ENCODE measurements at places on chromosomes 2 and 18. TPM values are rescaled to one million over a fixed set of nuclear protein-coding genes. Genes with fewer than 3 reads are reported as not detected.
A peak's percentile ranks its signal among the peaks of the same experiment; 100 is the strongest.

- no peak overlapping the region for H3K4me3 ChIP-seq
- H3K27ac ChIP-seq, result no peak overlapping the region
- H3K4me1 ChIP-seq, result no peaks in the 10 kb centered on the region
- no peak for DNase-seq
- no peaks in the 10 kb centered on the region for H3K36me3 ChIP-seq
These were observed 111.8 kb upstream of the DCC start for GRCh38 chr18:52228166-52228565.

TNFRSF11A gene
- polyA plus RNA-seq, result 0.09 TPM

DNA sequence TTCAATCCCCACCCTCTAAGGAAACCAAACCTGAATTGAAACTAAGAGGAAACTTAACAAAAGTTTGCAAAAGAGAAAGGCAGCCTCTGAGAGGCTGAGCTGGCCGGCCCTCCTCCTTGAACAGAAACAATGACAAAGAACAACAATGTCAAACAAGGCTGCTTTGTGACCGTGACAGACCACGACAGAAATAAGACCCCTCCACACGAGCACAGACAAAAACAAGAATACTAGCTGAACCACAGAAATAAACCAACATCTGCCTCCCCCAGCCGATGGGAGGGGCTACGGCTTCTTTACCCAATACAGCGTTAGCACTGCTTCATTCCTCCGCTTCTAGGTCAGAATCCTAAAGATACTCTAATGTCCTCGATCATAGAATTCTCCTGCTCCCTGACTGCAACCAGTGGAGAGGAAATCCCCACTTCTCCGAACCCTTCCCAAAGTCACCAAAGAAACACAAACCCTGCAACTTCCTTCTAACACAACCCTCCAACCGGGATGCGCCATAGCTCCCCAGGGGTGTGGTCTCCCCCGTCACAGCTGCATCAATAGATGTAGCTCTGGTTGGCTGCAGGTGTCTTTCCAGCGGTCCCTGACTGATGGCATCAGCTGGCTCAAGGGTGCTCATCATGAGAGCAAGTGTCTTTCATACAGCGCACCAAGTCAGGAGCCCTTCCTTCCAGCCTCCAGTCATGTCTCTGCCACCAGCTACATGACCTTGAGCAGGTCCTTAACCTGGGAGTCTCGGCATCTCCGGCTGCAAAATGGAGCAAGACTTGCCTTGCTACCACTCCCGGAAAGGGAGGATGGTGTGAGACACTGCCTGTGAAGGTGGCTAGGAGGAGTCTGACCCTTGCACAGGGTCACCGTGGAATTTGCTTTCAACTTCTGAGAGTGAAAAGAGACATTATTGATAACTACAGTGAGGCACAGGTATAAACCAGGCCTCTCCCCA is 198.6 kb downstream of the HAUS1 start:
- H3K4me1 ChIP-seq, result no peaks in the 10 kb centered on the region
- H3K27me3 ChIP-seq, result peaks cover 9% of the 10 kb centered on the region
- H3K4me3 ChIP-seq, result no peak overlapping the region
- H3K36me3 ChIP-seq, result no peaks in the 10 kb centered on the region

DNA sequence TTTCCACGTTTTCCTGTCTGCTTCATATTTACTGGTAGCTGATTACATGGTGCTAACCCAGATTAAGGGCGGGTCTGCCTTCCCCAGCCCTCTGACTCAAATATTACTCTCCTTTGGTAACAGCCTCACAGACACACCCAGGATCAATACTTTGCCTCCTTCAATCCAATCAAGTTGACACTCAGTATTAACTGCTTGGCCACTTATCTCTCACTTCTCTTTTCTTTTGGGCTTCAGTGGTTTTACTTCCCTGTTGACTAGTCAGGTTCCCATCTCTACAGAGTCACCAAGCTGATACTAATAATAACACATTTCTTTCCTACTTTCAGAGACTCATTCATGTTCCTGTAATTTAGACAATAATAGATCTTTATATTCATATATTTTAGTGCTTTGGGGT is 302.2 kb upstream of the MAP2 start:
- H3K4me3 ChIP-seq, result no peak overlapping the region
- no peak overlapping the region for H3K27ac ChIP-seq
- DNase-seq, result no peak
- no peaks in the 10 kb centered on the region for H3K27me3 ChIP-seq
- no peaks in the 10 kb centered on the region for H3K4me1 ChIP-seq

APOB gene
- not detected for polyA plus RNA-seq

DNA sequence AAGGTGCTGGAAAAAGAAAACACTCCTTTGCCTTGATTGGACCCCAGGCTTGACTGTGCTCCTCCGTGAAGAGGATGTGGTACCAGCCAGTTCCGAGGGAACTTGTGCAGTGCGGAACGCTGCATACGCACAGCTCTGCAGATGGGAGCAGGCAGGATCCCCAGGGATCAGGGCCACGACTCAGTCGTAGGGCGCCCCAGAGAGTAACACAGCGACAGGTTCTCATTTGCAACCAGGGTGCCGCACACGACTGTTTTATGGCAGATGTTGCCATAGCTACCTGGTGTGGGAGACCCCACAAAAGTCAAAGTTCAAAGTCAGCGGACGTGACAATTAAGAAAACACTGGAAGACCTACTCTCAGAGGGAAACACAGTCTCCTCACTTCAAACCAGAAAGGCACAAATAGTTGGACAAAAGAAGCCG is 779 bp downstream of the MALL start:
- H3K36me3 ChIP-seq, result no peaks in the 10 kb centered on the region
- H3K4me3 ChIP-seq, result no peak overlapping the region
- peaks cover 12% of the 10 kb centered on the region for H3K27me3 ChIP-seq
- H3K4me1 ChIP-seq, result no peaks in the 10 kb centered on the region
- DNase-seq, result no peak

CD8B2 gene
- polyA plus RNA-seq, result not detected

CFAP65 gene
- polyA plus RNA-seq, result not detected

PGAP1 gene
- 1.9 TPM for polyA plus RNA-seq

DNA sequence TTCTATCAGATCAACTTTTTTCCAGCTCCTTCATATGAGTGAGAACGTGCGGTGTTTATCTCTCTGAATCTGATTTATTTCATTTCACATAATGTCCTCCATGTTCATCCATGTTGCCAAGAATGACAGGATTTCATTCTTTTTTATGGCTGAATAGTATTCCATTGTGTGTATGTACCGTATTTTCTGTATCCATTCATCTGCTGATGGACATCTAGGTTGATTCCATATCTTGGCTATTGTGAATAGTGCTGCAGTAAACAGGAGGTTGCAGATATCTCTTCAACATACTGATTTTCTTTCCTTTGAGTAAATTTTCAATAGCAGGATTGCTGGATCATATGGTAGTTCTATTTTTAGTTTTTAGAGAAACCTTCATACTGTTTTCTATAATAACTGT is 388.5 kb downstream of the DCDC2C start:
- no peaks in the 10 kb centered on the region for H3K36me3 ChIP-seq
- no peaks in the 10 kb centered on the region for H3K4me1 ChIP-seq
- no peak overlapping the region for H3K27ac ChIP-seq

ASNSD1 gene
- polyA plus RNA-seq, result 29.1 TPM

SERPINB3 gene
- not detected for polyA plus RNA-seq

- no peaks in the 10 kb centered on the region for H3K27me3 ChIP-seq
- H3K4me3 ChIP-seq, result no peak overlapping the region
- no peak overlapping the region for H3K27ac ChIP-seq
- no peaks in the 10 kb centered on the region for H3K36me3 ChIP-seq
- H3K4me1 ChIP-seq, result no peaks in the 10 kb centered on the region
- DNase-seq, result no peak
These were observed 395.4 kb upstream of the ATP5MC3 start for GRCh38 chr2:175576875-175577274.

GRCh38 chr2:216696751-216697560 is 1.6 kb upstream of the IGFBP5 start:
- H3K36me3 ChIP-seq, result peaks cover 21% of the 10 kb centered on the region
- peak; percentile 71 for DNase-seq
- peaks cover 26% of the 10 kb centered on the region for H3K4me1 ChIP-seq
- H3K27ac ChIP-seq, result peak overlapping the region; percentile 94
- no peak overlapping the region for H3K4me3 ChIP-seq

DNA sequence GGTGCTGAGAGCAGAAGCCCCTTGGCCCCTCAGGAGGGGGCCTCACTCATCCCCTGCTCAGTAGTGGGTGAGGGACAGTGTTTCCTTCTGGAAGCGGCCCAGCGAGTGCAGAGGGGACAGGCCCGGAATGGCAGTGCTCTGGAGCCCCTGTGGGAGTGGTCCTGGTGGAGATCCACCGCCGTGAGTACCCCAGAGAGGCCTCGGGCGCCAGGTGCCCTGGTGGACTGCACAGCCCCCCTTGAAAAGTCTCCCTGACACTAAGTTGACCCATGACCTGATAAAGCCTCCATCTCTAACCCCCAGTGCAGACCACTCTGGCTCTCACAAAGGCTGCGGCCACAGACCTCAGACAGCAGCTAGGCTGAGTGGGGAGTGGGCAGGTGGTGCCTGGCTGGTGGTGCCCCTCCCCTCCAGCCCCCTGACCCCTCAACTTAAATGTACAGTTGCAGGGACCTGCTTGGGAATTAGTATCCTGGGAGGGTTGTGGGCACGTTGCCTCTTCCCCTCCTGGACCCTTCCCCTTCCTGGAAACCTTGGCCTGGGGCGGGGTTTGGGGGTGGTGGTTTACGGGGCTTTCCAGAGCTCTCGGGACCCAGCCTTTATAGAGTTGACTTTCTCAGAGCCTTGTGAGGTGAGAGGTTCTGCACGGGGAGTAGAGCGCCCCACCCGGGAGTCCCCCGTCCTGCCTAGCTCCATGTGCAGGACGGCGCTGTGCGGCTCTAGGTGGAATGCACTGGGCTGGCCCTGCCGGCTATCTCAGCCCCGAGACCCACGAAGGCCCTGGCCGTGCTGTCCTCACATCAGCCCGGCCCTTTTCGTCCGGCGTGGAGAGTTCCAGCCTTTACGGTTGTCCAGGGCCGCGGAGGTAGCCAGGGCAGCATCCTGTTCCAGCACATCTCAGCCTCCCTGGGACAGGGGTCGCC is 62.7 kb downstream of the RTP5 start:
- no peak overlapping the region for H3K27ac ChIP-seq
- peaks cover 4% of the 10 kb centered on the region for H3K4me1 ChIP-seq
- no peak overlapping the region for H3K4me3 ChIP-seq
- H3K36me3 ChIP-seq, result no peaks in the 10 kb centered on the region

DNA sequence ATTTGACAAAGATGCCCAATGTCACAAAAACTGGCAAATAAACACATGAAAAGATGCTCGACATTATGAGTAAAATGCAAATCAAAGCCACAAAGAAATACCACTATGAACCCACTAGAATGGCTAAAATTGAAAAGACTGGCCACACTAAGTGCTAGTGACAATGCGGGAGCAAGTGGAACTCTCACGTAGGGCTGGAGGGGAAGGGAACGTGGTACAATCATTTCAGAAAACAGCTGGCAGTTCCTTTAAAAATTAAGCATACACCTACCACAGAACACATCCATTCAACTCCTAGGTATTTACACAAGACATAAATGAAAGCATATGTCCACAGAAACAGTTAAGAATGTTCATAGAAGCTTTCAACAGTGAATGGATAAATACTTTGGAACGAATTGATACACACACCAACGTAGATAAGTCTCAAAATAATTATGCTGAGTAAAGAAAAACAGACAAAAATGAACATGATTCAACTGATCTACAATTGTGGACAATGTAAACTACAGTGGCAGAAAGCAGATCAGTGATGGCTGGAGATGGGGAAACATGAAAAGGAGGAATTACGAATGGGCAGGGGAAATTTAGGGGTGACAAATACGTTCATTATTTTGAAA is 71.7 kb downstream of the MYOM1 start:
- H3K4me1 ChIP-seq, result no peaks in the 10 kb centered on the region
- H3K36me3 ChIP-seq, result no peaks in the 10 kb centered on the region
- no peaks in the 10 kb centered on the region for H3K27me3 ChIP-seq
- DNase-seq, result no peak

DNA sequence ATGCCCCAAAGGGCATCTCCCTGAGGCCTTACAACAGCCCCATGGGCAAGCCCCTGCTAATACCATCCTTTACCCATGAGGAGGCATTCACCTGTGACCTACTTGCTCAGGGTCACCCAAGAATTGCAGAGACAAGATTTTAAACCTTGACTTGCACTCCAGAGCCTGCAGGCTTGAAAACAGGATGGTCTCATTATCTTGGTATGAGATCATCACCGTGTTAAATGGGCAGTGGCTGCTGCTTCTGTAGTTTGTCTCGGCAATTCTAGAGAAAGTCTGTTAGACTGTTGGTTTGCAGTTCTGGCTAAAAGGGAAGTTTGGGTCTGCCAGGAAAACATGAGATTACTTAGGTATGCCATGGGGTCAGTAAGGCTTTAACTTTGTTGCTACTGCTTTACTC is 698.9 kb downstream of the GALR1 start:
- DNase-seq, result no peak
- H3K27me3 ChIP-seq, result no peaks in the 10 kb centered on the region
- H3K36me3 ChIP-seq, result no peaks in the 10 kb centered on the region
- no peak overlapping the region for H3K4me3 ChIP-seq
- H3K27ac ChIP-seq, result no peak overlapping the region

SLC38A11 gene
- polyA plus RNA-seq, result 0.07 TPM

CCL20 gene
- polyA plus RNA-seq, result not detected

- no peaks in the 10 kb centered on the region for H3K27me3 ChIP-seq
- H3K4me1 ChIP-seq, result peaks cover 9% of the 10 kb centered on the region
- no peak for DNase-seq
- no peak overlapping the region for H3K4me3 ChIP-seq
- no peak overlapping the region for H3K27ac ChIP-seq
These were observed 45.5 kb downstream of the SDC1 start for GRCh38 chr2:20179466-20179754.

DNA sequence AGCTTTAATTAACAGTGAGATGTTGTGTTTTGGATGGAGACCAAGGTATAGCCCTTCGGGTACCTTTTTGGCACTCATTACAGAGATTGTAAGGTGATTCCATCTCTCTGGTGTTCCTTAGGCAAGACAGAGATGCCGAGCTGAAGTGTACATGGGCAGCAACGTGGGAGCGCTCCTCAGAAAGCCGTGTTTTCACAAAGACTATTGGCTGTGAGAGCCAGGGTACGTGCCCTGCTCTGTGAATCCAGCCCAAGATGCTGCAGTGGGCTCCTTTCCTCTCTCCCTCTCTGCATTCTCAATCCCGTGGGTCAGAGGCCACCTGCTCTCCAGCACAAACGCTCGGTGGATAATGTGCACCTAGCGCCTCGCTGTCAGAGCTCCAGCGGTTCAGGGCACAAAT is 203.0 kb upstream of the EPHA4 start:
- no peak overlapping the region for H3K27ac ChIP-seq
- H3K36me3 ChIP-seq, result no peaks in the 10 kb centered on the region
- peaks cover 1% of the 10 kb centered on the region for H3K27me3 ChIP-seq
- DNase-seq, result no peak
- H3K4me1 ChIP-seq, result no peaks in the 10 kb centered on the region
- no peak overlapping the region for H3K4me3 ChIP-seq
